Activated T-helper 1 cell treated with anti-CD3 and anti-CD28 coated beads, Interleukin-2, amount 50 U/mL, for 16 hours (primary cell): ENCODE measurements at places on chromosomes 2 and 18.

GRCh38 chr2:8872821-8873432, 35.5 kb upstream of the KIDINS220 start:
- no peak for DNase-seq

- DNase-seq: no peak
These were observed 14.7 kb downstream of the ROCK2 start for GRCh38 chr2:11329776-11330175.

DNA sequence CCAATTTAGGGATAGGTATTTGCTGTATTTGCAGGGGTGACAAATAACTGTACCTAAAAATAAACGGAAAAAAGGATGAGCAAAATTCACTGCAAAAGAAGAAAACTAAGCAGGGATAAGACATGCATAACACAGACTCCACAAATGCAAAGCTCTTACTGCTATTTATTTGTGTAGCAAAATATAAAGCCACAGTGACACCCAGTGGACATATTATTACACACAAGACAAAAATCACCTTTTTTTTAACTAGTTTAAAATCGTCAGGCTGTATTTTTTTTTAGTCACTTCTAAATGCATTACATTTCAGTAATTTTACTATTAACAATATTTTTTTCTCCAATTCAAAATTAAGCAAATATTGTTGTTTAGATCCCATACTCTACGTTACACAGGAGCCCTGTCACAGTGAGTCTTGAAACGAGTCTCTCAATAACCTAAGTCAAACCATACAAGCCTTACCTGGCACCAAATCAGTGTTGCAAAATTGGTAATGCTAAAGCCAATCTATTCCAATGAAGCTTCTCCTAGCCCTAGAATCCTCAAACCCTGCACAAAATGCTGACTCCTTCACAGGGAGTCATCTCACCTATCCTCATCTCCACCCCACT, 23.7 kb downstream of the METTL4 start:
- DNase-seq: no peak

- DNase-seq: no peak
These were observed 21.9 kb downstream of the CRACDL start for GRCh38 chr2:98913916-98914712.

DNA sequence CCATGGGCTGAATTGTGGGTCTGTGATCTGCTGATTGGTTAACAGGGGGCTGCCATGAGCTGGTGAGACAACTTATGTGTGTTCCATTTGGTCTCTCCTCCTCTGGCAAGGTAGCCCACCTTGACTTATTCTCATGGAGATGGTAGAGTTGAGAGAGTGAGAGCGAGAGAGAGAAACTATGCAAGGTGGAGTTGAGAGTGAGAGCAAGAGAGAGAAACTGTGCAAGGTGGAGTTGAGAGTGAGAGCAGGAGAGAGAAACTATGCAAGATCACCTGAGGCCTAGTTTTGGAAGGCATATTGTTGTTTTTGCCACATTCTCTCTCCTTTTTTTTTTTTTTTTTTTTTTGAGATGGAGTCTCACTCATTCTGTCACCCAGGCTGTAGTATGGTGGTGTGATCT, 155.7 kb downstream of the UBR3 start:
- DNase-seq: no peak

DNA sequence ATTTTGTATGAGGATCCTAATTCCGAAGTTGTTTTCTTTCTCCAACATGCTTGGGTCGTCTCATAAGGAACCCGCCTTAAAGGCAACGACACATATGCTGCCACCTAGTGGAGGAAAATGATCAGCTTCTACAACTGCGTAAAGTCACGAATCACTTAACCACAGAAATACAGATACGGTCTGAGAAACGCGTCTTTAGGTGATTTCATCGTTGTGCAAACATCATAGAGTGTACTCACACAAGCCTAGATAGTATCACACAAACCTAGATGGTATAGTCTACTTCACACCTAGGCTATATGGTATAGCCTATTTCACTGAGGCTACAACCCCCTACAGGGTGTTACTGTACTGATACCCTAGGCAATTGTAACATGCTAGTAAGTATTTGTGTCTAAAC, 13.1 kb downstream of the GNLY start:
- peak; percentile 31 for DNase-seq

DNA sequence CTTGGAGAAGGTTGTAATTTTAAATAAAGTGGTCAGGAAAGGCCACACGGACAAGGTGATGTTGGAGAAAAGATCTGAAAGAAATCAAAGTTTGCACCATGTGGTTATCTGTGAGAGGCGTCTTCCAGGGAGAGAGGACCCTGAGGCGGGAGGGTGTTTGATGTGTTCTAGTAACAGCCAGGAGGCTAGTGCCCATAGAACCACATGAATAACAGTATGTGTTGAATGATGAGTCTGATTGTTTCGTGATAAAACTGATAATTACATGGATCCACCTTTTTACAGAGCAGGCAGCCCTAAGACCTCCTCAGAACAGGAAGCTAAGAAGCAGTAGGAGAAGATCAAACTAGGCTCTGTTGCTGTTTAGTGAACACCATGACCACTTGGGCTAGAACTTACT, 91.4 kb downstream of the SCG2 start:
- DNase-seq: no peak

GRCh38 chr2:101306410-101306809, 2.1 kb downstream of the RNF149 start:
- DNase-seq: no peak

- no peak for DNase-seq
These were observed 117.9 kb upstream of the PELI1 start for GRCh38 chr2:64262071-64262470.

- DNase-seq: no peak
These were observed 23.7 kb upstream of the MMADHC start for GRCh38 chr2:149611100-149611820.

- no peak for DNase-seq
These were observed 9.7 kb downstream of the ATP8B1 start for GRCh38 chr18:57793302-57793986.

- no peak for DNase-seq
These were observed 4.7 kb upstream of the KCNG3 start for GRCh38 chr2:42498497-42498896.

DNA sequence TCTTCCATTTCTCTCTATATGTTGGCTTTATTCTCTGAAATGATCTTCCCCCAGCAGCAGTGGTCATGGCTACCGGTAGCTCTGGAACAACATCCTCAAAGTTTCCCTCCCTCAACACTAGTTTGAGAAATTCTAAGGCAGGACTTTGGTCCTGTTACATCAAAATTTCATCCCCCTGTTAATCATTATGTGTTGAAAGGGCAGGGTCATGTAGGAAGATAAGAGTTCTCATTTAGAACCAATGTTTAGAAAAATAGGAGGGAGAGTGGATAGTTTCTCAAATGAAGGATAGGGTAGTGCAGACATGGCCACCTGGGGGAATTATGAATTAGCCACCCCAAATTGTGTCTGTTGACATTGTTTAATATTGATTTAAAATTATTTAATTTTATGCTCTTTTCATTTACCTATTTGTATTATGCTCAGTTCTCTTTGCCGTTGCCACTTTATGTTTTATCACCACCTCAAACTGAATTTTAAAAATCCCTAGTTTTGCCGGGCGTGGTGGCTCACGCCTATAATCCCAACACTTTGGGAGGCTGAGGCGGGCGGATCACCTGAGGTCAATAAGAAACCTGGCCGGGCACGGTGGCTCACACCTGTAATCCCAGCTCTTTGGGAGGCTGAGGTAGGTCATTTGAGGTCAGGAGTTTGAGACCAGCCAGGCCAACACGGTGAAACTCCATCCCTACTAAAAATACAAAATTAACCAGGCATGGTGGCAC, 22.3 kb downstream of the EML4 start:
- no peak for DNase-seq

DNA sequence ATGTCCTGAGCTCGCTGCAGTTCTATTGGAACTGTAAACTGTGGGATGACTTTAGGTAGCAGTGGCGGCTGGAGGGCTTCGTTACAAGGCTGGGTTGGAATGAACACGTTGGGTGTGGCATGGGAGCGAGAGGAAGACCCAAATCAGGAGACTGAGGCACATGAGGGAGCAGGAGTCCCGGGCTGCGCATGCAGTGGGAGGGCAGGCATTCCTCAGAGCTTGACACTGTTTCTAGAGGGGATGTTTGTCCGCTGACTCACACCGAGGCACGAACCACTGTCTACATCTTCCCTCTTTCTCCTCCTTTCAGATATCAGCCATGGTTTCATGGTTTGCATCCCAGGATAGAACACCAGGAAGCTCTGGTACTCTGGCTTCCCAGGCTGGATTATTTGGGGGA, 40.6 kb upstream of the LAMA1 start:
- no peak for DNase-seq

GRCh38 chr18:63951302-63951705, 2.2 kb downstream of the HMSD start:
- no peak for DNase-seq

DNA sequence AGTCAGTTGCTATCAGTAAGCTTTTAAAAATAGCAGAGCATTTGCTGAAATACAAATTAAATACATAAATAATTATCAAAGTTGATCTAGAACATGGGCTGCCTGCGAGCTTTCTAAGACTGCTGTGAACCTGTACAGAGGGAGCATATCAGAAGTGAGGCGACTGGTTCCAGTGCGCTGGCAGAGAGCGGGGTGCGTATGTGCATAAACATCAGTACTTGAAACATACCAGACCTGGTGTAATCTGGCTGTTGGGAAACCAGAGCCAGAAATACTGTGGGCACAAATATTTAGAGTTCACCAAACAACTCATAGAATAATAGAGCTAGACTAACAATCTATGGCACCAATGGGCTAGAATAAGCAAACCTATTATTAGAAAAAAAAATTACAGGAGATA, 27.3 kb downstream of the PDIA6 start:
- no peak for DNase-seq

- DNase-seq: no peak
These were observed 160.0 kb upstream of the ZEB2 start for GRCh38 chr2:144679942-144680341.

DNA sequence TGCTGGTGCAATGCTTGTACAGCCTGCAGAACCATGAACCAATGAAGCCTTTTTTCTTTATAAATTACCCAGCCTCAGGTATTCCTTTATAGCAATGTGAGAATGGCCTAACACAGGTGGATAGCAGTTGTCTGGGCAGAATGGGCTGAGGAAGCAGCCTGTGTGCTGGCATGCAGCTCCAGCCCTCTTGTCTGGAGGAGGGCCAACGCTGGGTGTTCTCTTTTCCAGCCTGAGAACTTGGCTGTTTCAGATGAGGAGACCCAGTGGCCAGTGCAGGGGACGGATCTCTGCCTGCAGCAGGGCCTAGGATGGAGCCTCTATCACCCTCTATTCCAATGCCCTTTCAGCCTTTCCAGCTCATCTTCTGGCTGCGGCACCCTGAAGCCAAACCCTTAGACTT, 58.8 kb downstream of the CTIF start:
- no peak for DNase-seq

GRCh38 chr2:42123426-42123825, 45.7 kb upstream of the EML4 start:
- DNase-seq: no peak

- no peak for DNase-seq
These were observed 419.4 kb downstream of the MEIS1 start for GRCh38 chr2:66854298-66854697.

GRCh38 chr2:221590861-221591365, 18.8 kb upstream of the EPHA4 start:
- no peak for DNase-seq

- no peak for DNase-seq
These were observed 635 bp downstream of the SLC3A1 start for GRCh38 chr2:44275927-44276303.

DNA sequence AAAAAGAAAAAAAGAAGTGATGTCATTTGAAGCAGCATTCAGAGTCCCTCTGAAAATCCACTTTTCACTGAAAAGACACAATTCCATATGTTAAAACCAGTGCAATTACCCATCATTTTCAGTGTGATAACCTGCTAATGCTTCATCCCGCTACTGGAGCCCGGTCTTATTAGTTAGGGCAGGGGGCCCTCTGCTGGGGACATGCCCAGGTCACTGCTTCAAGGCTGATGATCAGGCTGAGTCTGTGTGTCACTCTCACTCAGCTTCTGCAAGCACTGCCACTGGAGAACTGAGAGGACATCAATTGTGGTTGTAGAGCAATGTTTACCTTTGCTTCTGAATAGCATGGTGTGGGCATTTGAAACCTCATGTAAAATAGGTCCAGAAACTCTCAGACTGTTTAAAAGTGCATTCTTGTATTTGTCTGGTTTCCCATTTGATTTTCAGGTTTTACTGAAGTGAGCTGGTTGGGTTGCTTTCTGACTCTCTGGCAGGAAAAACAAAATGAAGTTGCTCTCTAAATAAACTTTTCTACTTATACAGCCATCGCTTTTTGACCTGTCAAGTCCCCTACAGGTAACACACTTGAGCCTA, 49.2 kb upstream of the NXPH2 start:
- no peak for DNase-seq

GRCh38 chr18:6781142-6781714, 51.7 kb downstream of the ARHGAP28 start:
- no peak for DNase-seq

DNA sequence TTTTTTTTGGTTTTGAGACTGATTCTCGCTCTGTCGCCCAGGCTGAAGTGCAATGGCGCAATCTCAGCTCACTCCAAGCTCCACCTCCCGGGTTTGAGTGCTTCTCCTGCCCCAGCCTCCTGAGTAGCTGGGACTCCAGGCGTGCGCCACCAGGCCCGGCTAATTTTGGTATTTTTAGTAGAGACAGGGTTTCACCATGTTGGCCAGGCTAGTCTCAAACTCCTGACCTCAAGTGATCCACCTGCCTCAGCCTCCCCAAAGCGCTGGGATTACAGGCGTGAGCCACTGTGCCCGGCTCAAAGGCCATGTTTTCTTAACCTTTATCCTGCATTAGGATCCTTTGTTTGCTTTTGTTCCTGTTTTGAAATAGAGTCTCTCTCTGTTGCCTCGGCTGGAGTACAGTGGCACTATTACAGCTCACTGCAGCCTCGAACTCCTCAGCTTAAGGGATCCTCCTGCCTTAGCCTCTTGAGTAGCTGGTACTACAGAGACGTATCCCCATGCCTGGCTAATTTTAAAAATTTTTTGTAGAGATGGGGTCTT, 41.0 kb downstream of the NPC1 start:
- DNase-seq: no peak

DNA sequence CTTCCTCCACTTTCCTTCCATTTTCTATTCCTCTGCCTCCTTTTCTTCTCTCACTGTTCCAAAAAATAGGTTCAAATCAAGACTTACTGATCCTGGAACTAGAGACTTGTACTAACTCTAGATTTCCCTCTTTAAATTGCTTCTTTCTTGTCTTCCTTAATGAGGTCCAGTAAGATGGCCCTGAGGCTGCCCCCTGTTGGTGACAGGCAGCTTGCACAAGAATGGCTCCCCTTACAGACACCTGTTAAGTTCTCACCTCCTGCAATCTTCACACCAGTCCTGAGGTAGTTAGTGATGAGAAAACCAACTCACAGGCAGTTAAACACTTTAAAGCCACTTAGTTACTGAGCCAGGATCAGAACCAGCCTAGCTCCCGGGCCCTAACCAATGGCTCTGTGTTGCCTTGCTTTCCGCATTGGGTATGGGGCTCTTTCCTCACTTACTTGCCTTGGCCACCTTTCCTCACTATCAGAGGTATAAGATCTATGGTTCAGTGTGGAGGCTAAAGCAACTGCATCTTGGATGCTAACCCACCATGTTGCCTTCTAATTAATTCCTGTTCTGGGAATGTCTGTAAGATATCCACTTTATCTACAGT, 130.6 kb downstream of the AKAIN1 start:
- DNase-seq: no peak
